ENCODE measurements at places on chromosomes 2 and 18. TPM values are rescaled to one million over a fixed set of nuclear protein-coding genes. Genes with fewer than 3 reads are reported as not detected.

OR6B2 gene
- not detected for total RNA-seq

DNA sequence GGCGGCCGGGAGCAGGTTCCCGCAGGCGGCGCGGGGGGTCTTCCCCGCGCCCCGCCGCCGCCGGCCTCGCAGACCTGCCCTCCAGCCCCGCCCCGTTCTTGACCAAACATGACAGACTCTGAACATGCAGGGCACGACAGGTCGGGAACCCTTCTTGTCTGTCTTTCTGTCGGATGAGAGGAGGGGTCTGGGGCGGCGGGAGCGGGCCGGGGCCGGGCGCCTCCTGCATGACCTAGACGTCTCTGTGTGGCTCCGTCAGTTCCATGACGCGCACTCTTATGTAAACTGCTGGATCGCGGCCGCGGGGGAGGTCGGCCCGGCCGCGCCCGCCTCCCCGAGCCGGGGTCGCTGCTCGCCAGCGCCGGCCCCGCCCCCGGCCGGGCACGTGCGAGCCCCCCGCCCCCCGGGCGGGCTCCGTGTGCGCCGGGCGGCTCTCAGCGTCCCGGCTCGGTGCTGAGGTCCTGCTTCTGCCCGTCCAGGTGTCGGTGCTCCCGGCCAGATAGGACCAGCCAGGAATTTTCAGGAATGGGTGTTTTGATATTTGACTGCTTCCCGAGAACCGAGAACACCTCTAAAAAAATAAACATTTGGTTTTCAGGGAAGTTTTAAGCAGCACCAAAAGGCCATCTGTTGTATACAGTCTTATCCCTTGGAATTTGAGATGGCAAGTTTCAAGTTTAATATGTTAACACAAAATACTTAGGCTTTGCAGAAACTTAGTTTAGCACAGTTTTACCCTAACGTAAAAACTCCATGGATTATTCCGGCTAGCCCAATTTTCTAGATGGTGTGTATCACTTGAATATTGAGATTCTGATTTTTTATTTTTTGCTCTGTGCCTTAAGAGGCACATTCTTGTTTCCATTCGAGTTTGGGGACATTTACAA lies 733 bp downstream of the ZC3H6 start:
- H3K27me3 ChIP-seq, result no peaks in the 10 kb centered on the region
- no peaks in the 10 kb centered on the region for H3K36me3 ChIP-seq
- H3K4me1 ChIP-seq, result peaks cover 25% of the 10 kb centered on the region
- H3K4me3 ChIP-seq, result peak overlapping the region; percentile 92
- DNase-seq, result peak; percentile 76

DNA sequence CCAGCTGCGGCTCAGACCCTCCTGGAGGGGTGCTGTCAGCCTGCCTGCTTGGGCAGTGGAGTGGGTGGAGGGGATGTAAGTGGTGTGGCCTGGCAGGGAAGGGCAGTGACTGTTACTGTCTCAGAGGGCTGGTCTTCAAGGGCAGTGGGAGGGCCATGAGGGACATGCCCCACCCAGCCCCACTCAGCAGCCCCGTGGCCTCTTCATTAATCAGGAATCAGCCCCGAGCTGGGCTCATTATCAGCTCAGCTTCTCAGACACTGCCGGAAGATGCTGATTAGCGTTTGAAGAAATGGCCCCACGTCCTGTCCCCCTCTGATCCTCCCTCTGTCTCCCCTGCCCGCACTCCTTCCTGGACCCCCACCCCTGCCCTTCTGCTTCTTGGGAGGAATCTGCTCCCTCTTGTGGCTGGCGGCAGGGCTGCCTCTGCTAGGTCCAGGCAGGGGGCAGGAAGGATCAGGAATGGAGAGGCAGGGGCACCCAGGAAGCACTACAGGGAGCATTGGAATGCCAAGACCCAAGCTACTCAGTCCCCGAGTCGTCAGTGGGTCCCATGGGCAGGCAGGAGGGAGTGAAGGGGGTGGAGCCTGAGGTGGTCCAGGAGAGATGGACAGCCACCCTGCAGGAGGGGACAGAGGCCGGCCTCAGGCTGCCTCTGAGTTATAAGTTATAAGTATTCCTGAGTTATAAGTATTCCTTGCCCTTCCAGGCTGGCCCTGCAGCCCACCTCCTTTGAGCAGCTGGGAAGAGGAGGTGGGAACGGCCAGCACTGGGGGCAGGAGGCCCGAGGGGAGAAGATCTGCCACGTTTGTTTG lies 7.0 kb downstream of the ASIC4 start:
- no peaks in the 10 kb centered on the region for H3K36me3 ChIP-seq
- H3K4me3 ChIP-seq, result peak overlapping the region; percentile 50
- H3K27me3 ChIP-seq, result peaks cover 63% of the 10 kb centered on the region
- DNase-seq, result no peak

DNA sequence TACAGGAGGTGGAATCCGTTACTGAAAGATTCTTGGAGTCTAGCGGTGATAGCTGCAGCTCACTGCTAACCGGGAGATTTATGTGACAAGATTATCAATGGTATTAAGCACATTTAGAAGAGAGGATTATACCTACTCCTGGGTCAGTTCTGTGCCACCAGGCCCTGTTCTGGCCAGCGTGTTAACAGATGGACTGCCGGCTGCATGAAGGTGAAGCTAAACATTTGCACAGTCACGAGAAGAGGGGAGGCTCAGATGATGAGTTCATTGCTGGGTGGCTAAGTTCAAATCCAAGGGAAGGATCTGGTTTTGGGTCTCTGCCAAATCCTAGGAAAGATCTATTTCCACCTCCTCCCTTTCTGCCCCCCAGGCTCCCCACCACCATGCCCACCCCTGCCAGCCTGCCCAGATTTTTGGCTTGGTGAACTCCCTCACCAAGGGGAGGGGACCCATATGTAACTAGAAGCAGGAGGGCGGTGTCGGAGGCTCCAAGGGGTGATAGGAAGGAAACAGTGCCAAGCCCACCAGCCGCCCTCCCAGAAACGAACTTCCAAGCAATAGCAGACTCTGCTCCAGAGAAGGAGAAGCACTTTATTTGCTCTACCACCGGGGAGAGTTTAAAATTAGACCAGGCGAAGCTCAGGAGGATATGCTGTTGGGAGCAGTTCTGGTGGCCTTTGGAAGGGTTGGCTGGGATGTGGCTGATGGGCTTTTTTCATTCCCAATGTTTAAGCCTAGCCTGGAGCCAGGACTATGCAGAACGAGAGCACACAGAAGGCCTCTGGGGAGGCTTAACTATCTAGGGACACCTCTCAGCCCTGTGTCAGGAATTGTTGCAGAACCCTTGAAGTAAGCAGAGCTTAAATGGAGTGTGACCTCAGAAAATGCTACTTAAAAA lies 200.5 kb downstream of the KLHL29 start:
- H3K4me1 ChIP-seq, result peaks cover 26% of the 10 kb centered on the region
- DNase-seq, result no peak
- no peak overlapping the region for H3K4me3 ChIP-seq
- peak overlapping the region; percentile 58 for H3K27ac ChIP-seq

DNA sequence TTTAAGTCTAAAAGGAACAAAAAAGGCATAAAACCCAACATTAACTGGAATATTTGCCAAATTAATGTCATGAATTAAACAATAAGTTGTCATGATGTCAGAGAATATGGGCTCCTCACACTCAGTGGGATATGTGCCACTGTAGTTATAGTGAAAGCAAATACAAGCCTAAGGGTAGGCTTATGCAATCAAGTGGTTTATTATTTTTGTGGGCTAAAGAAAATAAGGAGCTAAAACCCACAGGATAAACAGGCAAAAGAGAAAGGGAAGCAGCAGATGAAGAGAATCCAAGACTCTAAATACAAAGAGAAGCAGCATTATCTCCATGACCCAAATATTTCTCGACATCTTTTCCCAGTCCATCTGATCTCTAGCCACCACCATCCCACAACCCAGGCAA lies 17.5 kb downstream of the YWHAQ start:
- no peak overlapping the region for H3K4me3 ChIP-seq
- peaks cover 21% of the 10 kb centered on the region for H3K36me3 ChIP-seq
- H3K4me1 ChIP-seq, result peaks cover 25% of the 10 kb centered on the region
- no peak overlapping the region for H3K27ac ChIP-seq

GRCh38 chr2:30235008-30235655 lies 3.8 kb downstream of the LBH start:
- H3K36me3 ChIP-seq, result peaks cover 26% of the 10 kb centered on the region
- no peaks in the 10 kb centered on the region for H3K27me3 ChIP-seq
- H3K4me1 ChIP-seq, result peaks cover 38% of the 10 kb centered on the region
- H3K4me3 ChIP-seq, result no peak overlapping the region
- DNase-seq, result no peak

GRCh38 chr2:215423234-215423633 lies 12.6 kb downstream of the FN1 start:
- H3K4me1 ChIP-seq, result peaks cover 5% of the 10 kb centered on the region
- H3K36me3 ChIP-seq, result peaks cover 37% of the 10 kb centered on the region
- H3K27ac ChIP-seq, result no peak overlapping the region
- no peaks in the 10 kb centered on the region for H3K27me3 ChIP-seq

GRCh38 chr2:54942373-54942772 lies 107.9 kb downstream of the RTN4 start:
- DNase-seq, result no peak
- no peaks in the 10 kb centered on the region for H3K27me3 ChIP-seq
- no peaks in the 10 kb centered on the region for H3K36me3 ChIP-seq
- H3K4me3 ChIP-seq, result no peak overlapping the region

TMEM178A gene
- 11.9 TPM for total RNA-seq

Data from mesothelial cell of epicardium (in vitro differentiated cells).